Activated naive CD4-positive, alpha-beta T cell treated with anti-CD3 and anti-CD28 coated beads for 36 hours (primary cell): ENCODE measurements at places on chromosomes 1 and 21.

DNA sequence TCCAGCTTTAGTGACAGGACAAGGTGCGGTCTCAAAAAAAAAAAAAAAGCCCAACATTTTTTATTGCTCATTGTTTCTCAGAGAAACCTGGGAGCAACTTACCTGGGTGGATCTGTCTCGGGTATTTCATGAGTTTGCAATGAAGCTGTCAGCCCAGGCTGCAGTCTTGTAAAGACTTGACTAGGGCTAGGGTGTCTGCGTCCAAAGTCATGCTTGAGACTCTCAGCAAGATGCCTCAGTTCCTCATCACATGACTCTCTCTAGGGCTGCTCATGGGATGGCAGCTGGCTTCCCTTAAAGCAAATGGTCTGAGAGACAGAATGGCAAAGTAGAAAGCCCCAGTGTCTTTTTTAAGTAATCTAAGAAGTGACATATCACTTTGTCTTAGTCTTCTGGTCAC, 8.1 kb downstream of the GABPA start:
- no peak for DNase-seq

DNA sequence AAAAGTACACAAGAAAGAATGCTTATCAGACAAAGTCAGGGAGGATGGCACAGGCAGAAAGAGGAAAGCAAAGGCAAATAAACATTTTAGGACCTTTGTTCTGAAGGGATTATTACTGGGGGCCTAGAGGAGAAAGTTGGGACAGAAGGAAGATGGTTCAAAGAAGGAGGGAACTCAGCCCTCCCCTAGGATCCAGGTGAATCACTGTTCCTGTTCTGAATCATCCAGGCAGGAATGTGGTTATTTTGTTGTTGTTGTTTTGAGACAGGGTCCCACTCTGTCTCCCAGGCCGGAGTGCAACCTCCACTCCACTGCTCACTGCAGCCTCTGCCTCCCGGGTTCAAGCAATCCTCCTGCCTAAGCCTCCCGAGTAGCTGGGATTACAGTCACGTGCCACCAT, 38.5 kb upstream of the PSEN2 start:
- DNase-seq, result no peak

- no peak for DNase-seq
These were observed 64.9 kb downstream of the TGFB2 start for GRCh38 chr1:218409946-218410510.

DNA sequence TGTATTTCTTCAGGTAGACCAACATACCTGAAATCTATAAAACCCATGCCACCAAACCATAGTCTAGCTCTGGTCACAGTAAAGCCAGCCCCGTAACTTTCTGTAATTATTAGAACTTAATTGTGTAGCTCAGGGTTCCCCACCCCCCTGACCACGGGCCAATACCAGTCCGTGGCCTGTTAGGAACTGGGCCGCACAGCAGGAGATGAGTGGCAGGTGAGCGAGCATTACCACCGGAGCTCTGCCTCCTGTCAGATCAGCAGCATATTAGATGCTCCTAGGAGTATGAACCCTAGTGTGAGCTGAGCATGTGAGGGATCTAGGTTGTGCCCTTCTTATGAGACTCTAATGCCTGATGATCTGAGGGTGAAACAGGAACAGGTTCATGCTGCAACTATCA, 14.6 kb downstream of the TENT5C start:
- no peak for DNase-seq

DNA sequence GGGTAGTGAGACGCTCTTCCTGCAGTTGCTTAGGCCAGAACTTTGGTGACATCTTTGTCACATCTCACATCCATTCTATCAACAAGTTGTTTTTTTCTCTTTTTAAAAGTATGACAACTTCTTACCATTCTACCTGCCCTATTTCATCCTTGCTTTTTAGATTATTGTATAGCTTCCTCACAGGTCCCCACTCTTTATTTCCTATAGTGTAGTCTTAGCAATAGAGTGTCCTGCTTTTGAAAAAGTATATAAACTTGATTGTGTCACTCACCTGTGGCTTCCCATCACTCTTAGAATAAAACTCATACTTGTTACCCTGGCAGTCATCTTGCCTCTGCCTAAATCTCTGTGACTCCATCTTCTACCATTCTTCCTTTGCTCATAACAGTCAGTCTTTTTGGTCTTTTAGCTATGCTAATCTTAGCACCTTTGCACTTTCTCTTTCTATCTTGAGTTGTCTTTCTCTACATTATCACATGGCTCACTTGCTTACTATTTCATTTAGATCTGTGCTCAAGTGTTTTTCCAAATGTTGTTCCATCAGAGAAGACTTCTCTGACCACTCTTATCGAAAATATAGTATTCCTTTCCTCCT, 9.5 kb downstream of the CDC73 start:
- DNase-seq, result no peak

DNA sequence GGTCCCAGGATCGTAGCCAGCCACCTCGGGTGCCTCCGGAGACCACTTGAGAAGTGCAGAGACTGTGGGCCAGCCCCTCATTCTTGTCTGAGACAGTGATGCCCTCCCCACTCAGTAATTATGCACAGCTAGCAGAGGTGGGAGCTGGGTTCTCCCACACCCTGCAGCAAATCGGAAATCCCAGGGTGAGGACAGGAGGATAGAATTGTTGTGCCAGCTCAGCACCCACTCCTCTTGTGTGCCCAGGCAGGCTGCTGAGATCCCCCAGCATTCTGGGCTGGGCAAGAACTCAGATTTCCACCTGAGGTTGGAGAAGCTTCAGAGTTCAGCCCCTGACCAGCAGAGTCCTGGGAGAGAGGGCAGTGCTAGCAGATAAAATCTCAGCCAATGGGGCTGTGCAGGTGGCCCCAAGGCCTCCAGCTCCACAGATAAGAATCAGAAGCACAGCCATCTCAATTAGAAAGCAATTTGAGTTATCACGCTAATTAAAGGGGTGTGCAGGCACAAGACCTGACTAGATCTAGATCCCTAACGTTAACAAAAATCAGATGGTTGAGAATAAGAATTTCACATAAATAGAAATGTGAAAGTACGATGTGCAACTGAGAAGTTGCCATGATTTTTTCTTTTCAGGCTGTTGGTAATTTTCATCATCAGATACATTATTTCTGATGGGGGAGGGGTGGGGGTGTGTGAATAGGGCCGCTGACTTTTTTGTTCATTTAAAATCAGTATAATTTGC, 45.5 kb upstream of the IRF2BP2 start:
- DNase-seq, result no peak

GRCh38 chr1:58497499-58497898, 49.0 kb downstream of the OMA1 start:
- no peak for DNase-seq

DNA sequence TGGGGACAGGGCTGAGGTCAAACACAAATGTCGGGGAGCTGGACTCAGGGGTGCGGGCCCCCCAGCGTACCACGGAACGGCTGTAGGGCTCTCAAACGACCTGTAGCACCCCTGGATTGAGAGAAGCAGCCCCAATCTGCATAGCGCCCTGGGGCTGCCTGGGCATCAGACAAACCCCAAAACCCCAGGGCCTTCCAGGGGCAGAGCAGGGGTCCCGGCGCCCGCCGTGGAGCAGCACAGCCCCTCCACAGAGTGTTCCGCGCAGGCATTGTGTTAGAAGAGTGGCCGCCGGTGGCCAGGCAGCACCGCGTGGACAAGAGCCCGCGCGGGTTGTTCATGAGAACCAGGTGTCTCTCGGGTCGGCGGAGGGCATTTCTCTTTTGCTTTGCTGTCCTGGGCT, 64.2 kb upstream of the ARHGEF16 start:
- no peak for DNase-seq

GRCh38 chr1:176444286-176444685, 18.7 kb upstream of the PAPPA2 start:
- DNase-seq, result no peak

DNA sequence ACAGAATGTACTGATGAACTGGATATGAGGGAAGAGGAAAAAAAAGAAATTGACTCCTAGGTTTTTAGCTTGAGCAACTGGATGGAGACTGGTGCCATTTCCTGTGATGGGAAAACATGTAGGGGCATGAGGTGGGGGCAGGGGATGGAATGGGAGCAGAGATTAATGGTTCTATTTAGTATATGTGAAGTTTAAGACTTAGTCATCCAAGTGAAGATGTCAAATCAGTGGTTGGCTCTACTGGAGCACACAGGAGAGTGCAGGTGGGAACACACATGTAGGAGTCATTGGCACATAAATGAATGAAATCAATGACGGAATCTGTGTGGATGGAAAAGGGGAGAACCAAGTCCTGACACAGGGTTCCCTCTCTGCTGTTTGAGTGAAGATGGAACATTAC, 224.4 kb upstream of the COA6 start:
- DNase-seq, result no peak

DNA sequence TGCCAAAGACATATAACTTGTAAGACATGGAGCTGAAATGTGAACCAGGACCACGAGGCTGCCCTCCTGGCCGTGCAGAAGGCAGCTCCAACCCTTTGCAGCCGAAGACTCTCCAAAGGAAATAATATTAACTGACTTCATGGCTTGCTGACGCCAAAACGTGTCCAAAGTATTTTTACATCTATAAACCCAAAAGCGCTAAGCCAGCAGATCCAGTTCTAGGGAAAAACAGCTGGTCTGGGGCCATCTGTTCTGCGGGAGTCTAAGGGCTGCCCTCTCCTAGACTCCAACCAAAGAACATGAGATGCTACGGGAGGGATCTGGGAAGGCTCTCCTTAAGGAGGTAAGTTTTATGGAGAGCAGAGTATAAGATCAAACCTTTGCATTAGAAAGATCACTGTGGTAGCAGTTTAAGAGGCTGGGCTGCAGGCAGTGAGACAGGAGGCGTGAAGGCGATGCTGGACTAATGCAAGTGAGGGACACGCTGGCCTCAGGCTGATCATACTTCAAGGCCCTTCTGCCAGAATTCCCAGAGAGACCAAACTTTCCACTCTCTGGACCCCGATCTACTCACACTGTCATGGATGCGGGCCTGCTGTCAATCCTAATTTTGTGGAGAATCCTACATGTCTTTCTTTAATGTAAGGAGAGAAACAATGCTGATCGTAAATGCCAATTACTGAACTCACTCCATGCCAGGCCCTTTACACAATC, 1.2 kb downstream of the TMEM53 start:
- DNase-seq, result no peak

DNA sequence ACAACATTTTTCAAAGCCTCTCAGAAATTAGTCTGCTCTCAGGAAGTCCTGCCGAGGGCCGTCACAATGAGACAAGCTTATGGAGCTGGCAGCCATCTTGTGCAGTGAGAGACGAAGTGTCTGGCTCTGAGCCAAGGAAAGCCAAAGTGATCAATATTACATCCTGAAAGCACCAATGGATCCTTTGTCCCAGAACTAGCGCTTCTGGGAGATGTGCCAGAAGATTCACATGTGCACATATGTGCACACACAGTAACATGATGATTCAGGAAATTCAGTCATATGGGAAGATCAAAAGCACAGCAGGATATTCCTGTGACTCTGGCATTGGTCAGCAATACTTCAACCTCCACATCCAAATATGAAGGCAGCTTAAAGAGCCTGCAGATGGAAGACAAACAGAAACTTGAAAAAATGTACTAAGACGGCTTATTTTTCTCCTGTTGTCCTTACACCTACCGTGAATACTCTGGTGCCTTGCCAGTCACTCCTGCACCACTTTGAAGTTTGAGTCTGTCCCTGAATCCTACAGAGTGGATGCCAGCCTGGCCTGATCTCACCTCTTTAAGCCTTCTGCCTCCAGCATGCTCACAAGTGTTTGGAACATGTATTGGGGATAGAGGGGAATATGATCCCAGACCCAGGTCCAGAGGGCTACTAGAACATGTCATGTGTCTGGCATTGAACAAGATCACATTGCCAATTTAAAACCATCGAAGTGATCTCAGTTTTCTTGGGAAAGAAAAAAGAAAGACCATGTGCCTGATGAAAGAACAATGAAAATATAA, 44.5 kb upstream of the PRRX1 start:
- no peak for DNase-seq

- no peak for DNase-seq
These were observed 9.7 kb upstream of the GBP6 start for GRCh38 chr1:89354205-89354604.

- no peak for DNase-seq
These were observed 50.7 kb upstream of the SPOCD1 start for GRCh38 chr1:31866450-31867032.

DNA sequence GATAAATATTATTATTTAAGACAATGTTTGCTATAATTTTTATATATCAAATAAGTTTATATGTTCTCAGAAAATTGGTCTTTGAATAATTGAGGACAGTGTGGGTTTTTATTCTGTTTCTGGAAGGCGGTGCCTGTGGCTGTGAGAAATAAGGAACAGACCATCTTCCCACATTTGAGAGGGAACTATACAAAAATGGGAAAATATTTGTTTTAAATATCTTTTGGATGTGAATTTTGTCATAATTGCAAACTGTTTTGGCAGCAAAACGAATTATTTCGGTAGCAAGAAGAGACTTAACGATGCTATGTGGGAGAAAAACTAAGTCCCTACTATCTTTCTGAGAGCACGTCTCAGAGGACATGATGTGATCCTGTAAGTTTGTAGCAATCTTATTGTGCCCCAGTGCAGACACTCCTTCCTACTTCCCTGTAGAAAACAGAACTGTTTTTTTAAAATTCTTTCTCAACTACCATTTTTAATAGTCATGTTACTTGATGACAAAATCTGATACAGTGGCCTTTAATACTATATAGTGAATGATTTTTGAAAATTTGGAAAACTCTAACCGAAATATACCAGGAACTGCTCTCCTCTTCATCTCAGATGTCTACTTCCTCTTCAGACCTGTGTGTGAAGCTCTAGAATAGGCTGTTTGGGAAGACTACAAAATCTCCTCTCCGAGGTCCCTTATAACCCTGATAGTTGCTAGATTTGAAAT, 25.4 kb downstream of the PTPRC start:
- peak; percentile 27 for DNase-seq

GRCh38 chr1:50783286-50783685, 176.8 kb downstream of the FAF1 start:
- no peak for DNase-seq

GRCh38 chr1:25724201-25724600, 75.8 kb upstream of the SELENON start:
- DNase-seq, result no peak

DNA sequence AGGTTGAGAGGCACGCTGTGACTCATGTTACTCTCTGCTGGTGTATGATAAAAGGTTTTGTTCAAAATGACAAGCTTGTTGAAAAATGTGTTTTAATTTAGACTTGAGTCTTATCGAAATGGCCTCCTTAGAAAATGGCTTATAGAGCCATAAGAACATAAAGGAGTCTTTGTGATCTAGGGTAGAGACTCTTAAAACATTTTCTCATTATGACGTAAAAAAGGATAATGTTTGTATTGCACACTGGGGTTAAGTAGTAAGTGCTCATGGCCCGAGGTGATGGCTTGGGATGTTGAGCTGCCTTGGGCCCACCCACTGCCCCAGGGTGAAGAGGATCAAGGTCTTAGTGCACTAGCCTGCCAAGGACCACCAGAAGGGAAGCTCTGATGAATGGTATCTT, 117.4 kb downstream of the DISC1 start:
- no peak for DNase-seq

GRCh38 chr1:238562341-238562740, 671.6 kb upstream of the ZP4 start:
- no peak for DNase-seq

GRCh38 chr1:62011006-62011405, 183.6 kb upstream of the L1TD1 start:
- no peak for DNase-seq

- DNase-seq, result no peak
These were observed 7.3 kb upstream of the TMEM51 start for GRCh38 chr1:15146142-15146680.

- no peak for DNase-seq
These were observed 8.1 kb downstream of the SNX7 start for GRCh38 chr1:98669355-98670296.
